Activated CD8-positive, alpha-beta T cell treated with anti-CD3 and anti-CD28 coated beads, Interleukin-2, amount 10 ng/mL, durations not matched to agents 7 days and 5 days (primary cell): ENCODE measurements at places on chromosomes 7 and 10. TPM values are rescaled to one million over a fixed set of nuclear protein-coding genes. Genes with fewer than 3 reads are reported as not detected.

- H3K4me1 ChIP-seq: peaks cover 67% of the 10 kb centered on the region
- H3K36me3 ChIP-seq: peaks cover 60% of the 10 kb centered on the region
- no peak overlapping the region for H3K4me3 ChIP-seq
- DNase-seq: no peak
Observed at GRCh38 chr10:63258920-63259678, 126.0 kb downstream of the NRBF2 start.

- no peaks in the 10 kb centered on the region for H3K27me3 ChIP-seq
- no peak overlapping the region for H3K27ac ChIP-seq
Observed at GRCh38 chr7:158536871-158537515, 50.6 kb downstream of the PTPRN2 start.

Gene TRPV5
- total RNA-seq: not detected

Gene NUTM2E
- total RNA-seq: 0.13 TPM

DNA sequence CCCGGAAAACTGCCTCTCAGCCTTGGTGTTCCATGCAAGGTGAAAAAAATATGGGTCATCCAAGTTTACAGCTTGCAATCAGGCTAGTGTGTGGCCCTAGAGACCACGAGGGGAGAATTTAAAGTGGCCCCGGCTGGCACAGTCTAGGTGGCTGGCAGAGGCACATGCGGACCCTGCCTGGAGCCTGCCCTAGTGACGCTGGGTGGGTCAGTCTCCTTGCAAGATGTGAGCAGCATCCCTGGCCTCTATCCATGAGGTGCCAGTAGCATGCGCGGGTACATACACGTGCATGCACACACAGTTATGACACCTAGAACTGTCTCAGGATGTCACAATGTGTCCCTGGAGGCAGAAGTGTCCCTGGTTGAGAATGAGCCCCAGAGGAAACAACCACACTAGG, 22.4 kb upstream of the ZNF716 start:
- no peak overlapping the region for H3K27ac ChIP-seq
- DNase-seq: no peak
- H3K27me3 ChIP-seq: no peaks in the 10 kb centered on the region
- H3K4me3 ChIP-seq: no peak overlapping the region

Gene DRGX
- total RNA-seq: not detected

DNA sequence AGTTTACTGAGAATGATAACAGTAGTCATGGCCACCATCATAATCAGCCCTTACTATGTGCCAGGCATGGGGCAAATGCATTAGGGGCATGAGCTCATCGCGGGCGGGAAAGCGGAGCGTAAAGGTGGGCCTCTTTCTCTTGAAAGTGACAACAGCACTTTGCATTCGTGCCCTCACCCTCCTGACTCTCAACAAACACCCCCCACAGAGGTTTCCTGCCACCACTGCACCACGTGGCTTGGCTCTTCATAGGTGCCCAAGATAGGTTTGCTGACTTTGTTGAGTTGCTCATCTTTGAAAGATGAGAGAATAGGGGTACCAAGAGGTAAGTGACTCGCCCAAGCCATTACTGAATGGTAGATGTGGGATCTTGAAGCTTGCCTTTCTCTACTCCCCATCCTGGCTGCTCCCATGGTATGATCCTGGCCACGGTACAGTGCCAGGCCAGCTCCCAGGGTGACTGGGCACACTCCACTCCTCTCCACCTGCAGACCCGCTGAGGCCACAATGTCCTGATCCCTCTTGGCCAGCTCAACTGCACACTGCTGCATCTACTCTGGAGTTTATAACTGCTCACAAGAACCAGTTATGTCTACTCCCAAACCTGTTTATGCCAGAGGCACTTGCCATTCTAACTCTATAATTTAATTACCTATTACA, 26.0 kb downstream of the SLIT1 start:
- H3K4me1 ChIP-seq: no peaks in the 10 kb centered on the region
- H3K27me3 ChIP-seq: peaks cover 4% of the 10 kb centered on the region
- H3K36me3 ChIP-seq: no peaks in the 10 kb centered on the region

Gene URGCP
- 24.7 TPM for total RNA-seq

- no peak for DNase-seq
- H3K4me3 ChIP-seq: no peak overlapping the region
- H3K27ac ChIP-seq: no peak overlapping the region
- H3K4me1 ChIP-seq: no peaks in the 10 kb centered on the region
- no peaks in the 10 kb centered on the region for H3K27me3 ChIP-seq
Observed at GRCh38 chr7:142088022-142088714, 23.4 kb upstream of the MGAM2 start.

- H3K4me1 ChIP-seq: no peaks in the 10 kb centered on the region
- H3K36me3 ChIP-seq: no peaks in the 10 kb centered on the region
- no peak overlapping the region for H3K27ac ChIP-seq
- no peaks in the 10 kb centered on the region for H3K27me3 ChIP-seq
- no peak for DNase-seq
Observed at GRCh38 chr7:52741670-52742290, 293.7 kb upstream of the POM121L12 start.

Gene SKAP2
- 12.5 TPM for total RNA-seq

DNA sequence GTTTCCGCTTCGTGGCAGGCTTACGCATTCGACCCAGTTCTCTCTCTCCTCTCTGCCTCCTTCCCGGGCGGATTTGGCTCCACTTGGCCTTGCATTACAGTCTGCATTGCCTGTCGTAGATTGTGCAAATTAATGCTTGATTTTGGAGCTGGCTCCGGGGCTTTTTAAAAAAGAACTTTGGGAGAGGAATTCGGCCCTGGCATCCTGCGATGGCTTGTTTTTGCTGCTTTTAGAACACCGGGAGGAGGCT, 767 bp downstream of the EIF4EBP2 start:
- peak overlapping the region; percentile 90 for H3K27ac ChIP-seq
- H3K27me3 ChIP-seq: no peaks in the 10 kb centered on the region

DNA sequence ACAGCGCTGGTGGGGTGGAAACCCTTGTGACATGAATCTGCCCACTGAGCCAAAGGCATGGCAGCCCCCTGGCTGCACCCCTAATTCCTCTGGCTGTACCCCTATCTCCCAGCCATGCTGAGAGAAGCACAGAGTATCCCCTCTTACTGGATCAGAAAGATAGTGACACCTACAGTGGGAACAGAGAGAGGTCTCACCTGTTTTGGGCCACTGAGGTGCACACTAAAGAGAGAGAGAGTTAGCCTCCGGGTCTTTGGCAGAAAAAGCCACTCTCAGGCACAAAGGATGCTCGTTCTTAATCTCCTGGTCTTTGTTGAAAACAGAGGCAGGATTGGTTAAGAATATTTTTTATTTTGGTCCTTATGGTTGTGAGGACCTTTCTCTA, 11.3 kb downstream of the TSPAN14 start:
- DNase-seq: no peak
- peaks cover 97% of the 10 kb centered on the region for H3K4me1 ChIP-seq
- H3K27me3 ChIP-seq: no peaks in the 10 kb centered on the region
- H3K27ac ChIP-seq: peak overlapping the region; percentile 90
- peak overlapping the region; percentile 68 for H3K4me3 ChIP-seq
- H3K36me3 ChIP-seq: peaks cover 60% of the 10 kb centered on the region
